ENCODE measurements at places on chromosomes 4 and X. TPM values are rescaled to one million over a fixed set of nuclear protein-coding genes. Genes with fewer than 3 reads are reported as not detected.
A peak's percentile ranks its signal among the peaks of the same experiment; 100 is the strongest.

The ZFP92 gene
- total RNA-seq = 0.71 TPM

The WAS gene
- 6.1 TPM for total RNA-seq

The SPIN4 gene
- 7.6 TPM for total RNA-seq

GRCh38 chr4:23106516-23106915 is 413.8 kb downstream of the GBA3 start:
- no peaks in the 10 kb centered on the region for H3K4me1 ChIP-seq
- H3K27ac ChIP-seq = no peak overlapping the region
- H3K4me3 ChIP-seq = no peak overlapping the region
- DNase-seq = no peak
- H3K27me3 ChIP-seq = no peaks in the 10 kb centered on the region
- H3K36me3 ChIP-seq = no peaks in the 10 kb centered on the region

- no peak overlapping the region for H3K27ac ChIP-seq
- H3K27me3 ChIP-seq = no peaks in the 10 kb centered on the region
- H3K36me3 ChIP-seq = no peaks in the 10 kb centered on the region
- no peak for DNase-seq
- H3K4me1 ChIP-seq = no peaks in the 10 kb centered on the region
Observed at GRCh38 chr4:81405900-81406401, 65.8 kb downstream of the RASGEF1B start.

GRCh38 chrX:108699368-108699767 is 37.0 kb downstream of the IRS4 start:
- no peak overlapping the region for H3K27ac ChIP-seq
- no peaks in the 10 kb centered on the region for H3K27me3 ChIP-seq
- no peaks in the 10 kb centered on the region for H3K36me3 ChIP-seq
- no peak for DNase-seq
- H3K4me1 ChIP-seq = no peaks in the 10 kb centered on the region

- H3K27ac ChIP-seq = no peak overlapping the region
- DNase-seq = no peak
- H3K4me3 ChIP-seq = no peak overlapping the region
- no peaks in the 10 kb centered on the region for H3K4me1 ChIP-seq
- H3K27me3 ChIP-seq = no peaks in the 10 kb centered on the region
- no peaks in the 10 kb centered on the region for H3K36me3 ChIP-seq
Observed at GRCh38 chr4:150619042-150619441, 37.1 kb downstream of the MAB21L2 start.

DNA sequence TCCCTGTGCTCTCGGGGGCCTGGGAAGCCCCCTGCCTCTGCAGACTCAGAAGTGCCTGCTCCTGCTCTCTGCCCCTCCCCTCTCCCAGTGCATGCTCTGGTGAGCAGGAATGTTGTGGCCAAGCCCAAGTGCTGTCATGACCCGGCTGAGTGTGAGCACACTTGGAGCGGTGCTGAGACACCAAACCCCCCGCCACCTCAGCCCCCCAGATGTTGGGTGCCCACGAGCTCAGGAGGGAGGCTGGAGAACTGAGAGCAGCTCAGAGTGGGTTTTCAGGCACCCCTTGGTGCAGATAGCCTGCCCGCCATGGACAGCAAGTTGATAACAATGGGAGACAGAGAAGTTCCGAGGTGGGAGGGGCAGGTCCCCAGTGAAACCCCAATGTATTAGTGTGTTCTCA is 477.4 kb downstream of the ACTRT1 start:
- no peak overlapping the region for H3K4me3 ChIP-seq
- no peaks in the 10 kb centered on the region for H3K4me1 ChIP-seq
- no peak for DNase-seq
- no peaks in the 10 kb centered on the region for H3K27me3 ChIP-seq

DNA sequence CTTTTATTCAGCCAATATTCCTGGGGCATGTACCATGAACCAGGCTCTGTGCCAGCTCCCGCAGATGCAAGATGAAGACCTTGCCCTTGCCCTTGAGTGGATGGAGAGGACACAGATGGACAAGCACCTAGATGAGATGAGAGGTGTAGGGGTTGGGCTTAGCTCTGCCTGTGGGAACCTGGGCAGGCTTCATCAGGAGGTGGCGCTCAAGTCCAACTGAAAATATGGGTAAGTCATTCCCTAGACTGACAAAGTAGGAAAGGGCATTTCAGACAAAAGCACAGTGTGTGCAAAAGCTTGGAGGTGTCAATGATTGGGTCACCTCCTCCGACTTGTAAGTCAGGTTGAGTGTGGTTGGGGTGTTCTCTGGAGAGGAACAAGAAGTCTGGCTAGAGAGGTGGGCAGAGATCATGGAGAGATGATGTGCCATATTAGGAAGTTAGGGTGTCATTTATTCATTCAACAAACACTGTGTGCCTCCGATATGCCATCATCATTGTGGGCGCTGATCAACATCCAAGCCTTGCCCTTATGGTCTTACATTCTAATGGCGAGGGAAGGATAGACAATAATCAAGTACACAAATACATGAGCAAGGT is 64.6 kb downstream of the ANAPC4 start:
- no peak overlapping the region for H3K27ac ChIP-seq
- H3K4me1 ChIP-seq = no peaks in the 10 kb centered on the region
- H3K4me3 ChIP-seq = no peak overlapping the region
- no peaks in the 10 kb centered on the region for H3K27me3 ChIP-seq
- no peak for DNase-seq
- no peaks in the 10 kb centered on the region for H3K36me3 ChIP-seq

GRCh38 chrX:135345107-135345589 is 35.9 kb downstream of the ETDC start:
- H3K27me3 ChIP-seq = no peaks in the 10 kb centered on the region
- peak; percentile 70 for DNase-seq
- peaks cover 6% of the 10 kb centered on the region for H3K36me3 ChIP-seq
- peak overlapping the region; percentile 46 for H3K4me3 ChIP-seq
- H3K27ac ChIP-seq = peak overlapping the region; percentile 92

DNA sequence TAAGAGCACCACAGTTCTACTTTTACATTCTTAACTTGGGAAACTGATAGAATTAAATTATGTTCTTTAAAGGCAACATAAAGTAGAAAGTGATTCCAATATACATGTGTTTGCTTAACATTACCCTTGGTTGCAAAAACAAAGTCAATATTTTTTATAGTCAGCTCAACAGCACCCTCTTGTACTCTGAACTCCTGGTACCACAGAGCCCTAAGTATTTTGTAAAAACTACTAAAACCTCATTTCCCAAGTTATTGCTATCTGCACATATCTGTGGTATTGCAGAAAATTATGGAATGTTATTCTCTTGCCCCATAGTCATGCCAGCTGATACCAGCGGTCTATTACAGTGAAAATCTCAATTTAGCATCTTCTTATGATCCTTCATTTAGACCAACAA is 2.9 kb downstream of the KIF4A start:
- H3K4me1 ChIP-seq = peaks cover 8% of the 10 kb centered on the region
- no peak overlapping the region for H3K4me3 ChIP-seq
- DNase-seq = no peak
- H3K27ac ChIP-seq = no peak overlapping the region
- H3K27me3 ChIP-seq = no peaks in the 10 kb centered on the region
- H3K36me3 ChIP-seq = no peaks in the 10 kb centered on the region

DNA sequence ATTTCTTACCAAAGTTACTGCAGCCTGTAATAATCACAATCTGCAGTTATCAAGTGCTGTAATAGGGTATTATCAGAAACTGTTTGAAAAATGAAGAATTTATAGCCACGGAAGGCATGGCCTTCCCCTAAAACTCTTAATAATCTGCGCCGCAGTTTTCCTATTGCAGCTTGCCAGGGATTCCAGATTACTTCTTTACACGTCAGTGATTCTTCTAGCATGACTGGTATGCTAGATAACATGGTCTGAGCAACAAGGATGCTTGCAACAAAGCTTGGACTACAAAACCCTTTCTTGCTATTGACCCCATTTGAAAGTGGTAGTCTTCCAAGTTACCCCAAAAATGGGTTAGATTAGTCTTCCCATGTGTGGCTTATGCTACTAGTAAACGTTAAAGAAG is 47.2 kb upstream of the GK2 start:
- H3K4me1 ChIP-seq = no peaks in the 10 kb centered on the region
- no peaks in the 10 kb centered on the region for H3K27me3 ChIP-seq
- DNase-seq = no peak

DNA sequence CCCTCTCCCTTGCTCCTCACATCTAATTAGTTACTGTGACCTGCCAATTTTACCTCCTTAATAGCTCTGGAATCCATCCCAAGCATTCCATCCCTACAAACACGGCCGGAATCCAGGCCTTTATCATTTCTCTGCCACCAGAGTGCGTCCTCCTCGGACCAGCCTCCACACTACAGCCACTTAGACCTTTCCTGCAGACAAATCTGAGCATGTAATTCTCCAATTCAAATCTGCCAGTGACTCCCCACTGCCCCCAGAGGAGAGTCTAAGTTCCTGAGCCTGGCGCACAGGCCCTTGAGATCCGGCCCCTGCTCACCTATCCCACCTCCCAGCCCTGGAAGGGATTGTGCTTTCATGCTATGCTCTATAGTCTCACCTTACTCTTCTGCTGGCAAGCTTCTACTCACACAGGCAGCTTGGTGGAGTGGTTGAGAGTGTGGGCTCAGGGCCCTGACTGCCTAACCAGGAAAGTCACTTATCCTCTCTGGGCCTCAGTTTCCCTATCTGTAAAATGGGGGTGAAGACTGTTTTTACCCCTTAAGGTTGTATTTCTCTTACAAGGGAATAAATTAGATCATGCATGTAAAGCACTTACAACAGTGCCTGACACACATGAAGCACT is 31.2 kb downstream of the PJA1 start:
- no peaks in the 10 kb centered on the region for H3K36me3 ChIP-seq
- no peak overlapping the region for H3K27ac ChIP-seq
- H3K4me3 ChIP-seq = no peak overlapping the region
- H3K27me3 ChIP-seq = no peaks in the 10 kb centered on the region
- H3K4me1 ChIP-seq = no peaks in the 10 kb centered on the region

- no peaks in the 10 kb centered on the region for H3K36me3 ChIP-seq
- no peak overlapping the region for H3K4me3 ChIP-seq
- no peak overlapping the region for H3K27ac ChIP-seq
- no peaks in the 10 kb centered on the region for H3K27me3 ChIP-seq
Observed at GRCh38 chr4:92600638-92601037, 296.9 kb downstream of the GRID2 start.

- H3K4me1 ChIP-seq = no peaks in the 10 kb centered on the region
- no peak overlapping the region for H3K27ac ChIP-seq
- H3K4me3 ChIP-seq = no peak overlapping the region
- H3K27me3 ChIP-seq = no peaks in the 10 kb centered on the region
- no peaks in the 10 kb centered on the region for H3K36me3 ChIP-seq
- no peak for DNase-seq
Observed at GRCh38 chr4:17664755-17665154, 50.3 kb downstream of the MED28 start.

DNA sequence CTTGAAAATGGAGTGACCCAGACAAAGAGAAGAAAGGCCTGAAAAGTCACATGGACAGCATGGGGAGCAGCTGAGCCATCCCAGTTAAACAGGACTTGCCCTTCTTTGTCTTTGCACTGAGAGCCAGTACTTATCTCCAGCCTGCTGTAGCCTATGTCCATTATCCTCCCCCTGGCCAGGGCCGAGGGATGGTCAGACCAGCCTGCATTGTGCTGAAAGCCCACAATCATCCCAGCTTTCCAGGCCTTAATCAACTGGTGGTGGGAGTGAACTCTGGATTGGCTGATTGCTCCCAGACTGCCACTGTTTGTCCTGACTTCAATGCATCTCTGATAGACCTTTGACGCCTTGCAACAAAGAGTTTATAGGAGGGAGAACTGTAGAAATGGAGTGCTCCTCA is 453.1 kb downstream of the EPHA5 start:
- no peak overlapping the region for H3K4me3 ChIP-seq
- no peak for DNase-seq
- H3K27me3 ChIP-seq = no peaks in the 10 kb centered on the region
- H3K27ac ChIP-seq = no peak overlapping the region
- H3K36me3 ChIP-seq = no peaks in the 10 kb centered on the region
- no peaks in the 10 kb centered on the region for H3K4me1 ChIP-seq

DNA sequence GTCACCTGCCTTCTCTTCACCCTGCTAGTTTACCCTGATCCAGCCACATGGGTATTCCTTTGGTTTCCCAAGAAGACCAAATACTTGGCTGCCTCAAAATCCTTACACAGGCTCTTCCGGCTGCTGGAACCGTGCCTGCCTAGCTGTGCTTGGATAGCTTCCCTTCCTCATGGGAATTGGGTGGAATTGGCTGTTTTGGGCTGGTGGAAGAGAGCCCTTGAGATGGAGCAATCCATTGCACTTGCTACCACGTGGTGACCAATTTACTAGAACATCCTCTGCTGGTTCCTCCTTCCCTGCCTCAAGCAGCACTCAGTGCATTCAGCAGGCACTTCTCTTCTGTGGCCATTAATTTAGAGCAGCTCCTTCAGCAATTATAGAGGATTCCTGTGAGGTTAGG is 119.3 kb upstream of the AP1S2 start:
- H3K4me1 ChIP-seq = no peaks in the 10 kb centered on the region
- H3K36me3 ChIP-seq = no peaks in the 10 kb centered on the region
- no peak overlapping the region for H3K27ac ChIP-seq
- no peak for DNase-seq
- H3K27me3 ChIP-seq = no peaks in the 10 kb centered on the region

Data from sigmoid colon (tissue), 7 donors.